Activated T-helper 1 cell treated with anti-CD3 and anti-CD28 coated beads, Interleukin-12 subunit alpha, Interleukin-12 subunit beta, Interleukin-2, Interleukin-4 antibody, amounts not matched to agents 30 ng/mL and 10 ng/mL and 1 ng/mL, durations not matched to agents 14 hours and 24 hours and 36 hours (primary cell): ENCODE measurements at places on chromosomes 4 and X.

- no peak overlapping the region for H3K27ac ChIP-seq
- H3K27me3 ChIP-seq: peaks cover 4% of the 10 kb centered on the region
Measured at GRCh38 chr4:52853351-52853750, 8.8 kb upstream of the RASL11B start.

DNA sequence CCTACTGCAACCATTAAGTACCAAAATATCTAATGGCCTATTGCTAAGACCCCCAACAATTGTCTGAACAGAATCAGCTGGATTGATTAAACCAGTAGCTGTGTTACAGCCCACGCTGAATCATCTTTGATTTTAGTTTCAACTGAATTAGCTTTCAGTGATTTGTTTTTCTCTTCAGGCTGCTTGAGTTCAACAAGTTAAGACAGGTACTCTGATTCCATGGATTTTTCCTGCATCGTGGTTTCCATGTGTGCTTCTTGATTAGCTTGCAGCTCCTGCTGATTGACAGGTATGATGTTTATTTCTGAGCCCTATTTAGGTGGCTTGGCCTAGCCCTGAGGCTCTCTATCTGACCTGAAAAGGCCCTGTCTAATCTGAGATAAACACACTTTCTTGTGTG is 91.3 kb downstream of the GUCY2F start:
- peaks cover 2% of the 10 kb centered on the region for H3K27me3 ChIP-seq
- no peaks in the 10 kb centered on the region for H3K36me3 ChIP-seq
- H3K4me3 ChIP-seq: no peak overlapping the region
- no peak overlapping the region for H3K27ac ChIP-seq
- no peaks in the 10 kb centered on the region for H3K4me1 ChIP-seq
- DNase-seq: no peak

DNA sequence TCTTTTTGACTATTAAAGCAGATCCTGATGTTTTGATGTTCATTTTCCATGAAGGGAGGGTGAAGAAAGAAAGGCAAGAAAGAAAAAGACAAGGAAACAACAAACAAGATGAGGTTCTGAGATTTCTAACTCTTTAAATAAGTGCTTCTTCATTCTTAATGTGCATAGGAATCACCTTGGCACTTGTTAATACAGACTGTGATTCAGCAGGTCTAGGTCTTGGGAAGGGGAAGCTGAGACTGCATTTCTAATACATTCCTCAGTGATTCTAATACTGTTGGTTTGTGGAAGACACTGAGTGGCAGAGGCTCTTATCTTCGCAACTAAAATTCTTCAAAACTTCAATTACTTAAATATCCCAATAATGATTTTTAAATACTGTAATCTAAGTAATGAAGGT is 95.2 kb upstream of the NAP1L5 start:
- H3K27me3 ChIP-seq: peaks cover 26% of the 10 kb centered on the region
- peaks cover 21% of the 10 kb centered on the region for H3K4me1 ChIP-seq
- DNase-seq: no peak

DNA sequence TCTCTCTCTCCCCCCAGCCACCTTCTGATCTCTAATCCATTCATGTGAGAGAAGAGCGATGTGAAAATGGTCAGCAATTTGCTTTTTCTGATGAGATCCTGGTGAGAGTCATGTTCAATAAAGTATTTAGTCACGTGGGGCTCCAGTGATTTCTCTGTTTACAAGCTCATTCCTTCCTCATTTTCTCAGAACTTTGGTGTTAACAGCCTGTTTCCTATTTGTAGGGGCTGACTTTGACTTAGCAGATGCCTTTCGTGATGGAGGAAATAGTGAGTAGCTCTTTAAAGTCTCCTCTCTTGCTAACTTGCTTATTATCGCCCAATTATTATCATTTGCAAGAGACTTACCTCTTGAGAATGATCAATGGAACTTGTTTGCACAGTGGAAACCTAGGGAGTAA is 72.6 kb upstream of the CD99 start:
- no peaks in the 10 kb centered on the region for H3K27me3 ChIP-seq
- H3K4me1 ChIP-seq: peaks cover 25% of the 10 kb centered on the region
- peaks cover 55% of the 10 kb centered on the region for H3K36me3 ChIP-seq
- H3K4me3 ChIP-seq: no peak overlapping the region

GRCh38 chr4:26081795-26082498 is 167.9 kb downstream of the SMIM20 start:
- DNase-seq: no peak
- no peaks in the 10 kb centered on the region for H3K27me3 ChIP-seq
- H3K36me3 ChIP-seq: peaks cover 24% of the 10 kb centered on the region
- H3K27ac ChIP-seq: peak overlapping the region; percentile 81
- peaks cover 83% of the 10 kb centered on the region for H3K4me1 ChIP-seq
- peak overlapping the region; percentile 48 for H3K4me3 ChIP-seq

DNA sequence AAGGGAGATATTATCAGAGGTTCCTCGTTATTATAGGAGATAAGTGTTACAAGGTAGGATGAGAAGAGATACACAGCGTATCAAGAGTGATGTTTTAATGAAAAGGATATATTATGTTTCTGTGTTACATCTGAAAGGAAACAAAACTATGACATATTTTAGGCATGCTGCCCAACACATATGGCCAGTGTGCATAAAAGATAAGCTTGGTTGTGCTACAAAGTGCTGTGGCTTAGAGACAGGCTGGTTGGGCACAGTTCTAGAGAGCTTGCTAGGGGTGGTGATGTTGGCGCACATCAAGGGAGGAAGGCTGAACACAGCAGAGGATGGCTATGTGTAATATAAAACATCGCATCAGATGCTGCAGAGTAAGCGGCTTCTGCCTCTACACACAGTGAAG is 42.4 kb downstream of the TRAM1L1 start:
- H3K27ac ChIP-seq: no peak overlapping the region
- no peak overlapping the region for H3K4me3 ChIP-seq
- no peaks in the 10 kb centered on the region for H3K36me3 ChIP-seq
- H3K27me3 ChIP-seq: no peaks in the 10 kb centered on the region

- H3K4me3 ChIP-seq: no peak overlapping the region
- H3K27me3 ChIP-seq: peaks cover 3% of the 10 kb centered on the region
- no peak overlapping the region for H3K27ac ChIP-seq
- DNase-seq: no peak
Measured at GRCh38 chr4:26233350-26233749, 87.5 kb upstream of the RBPJ start.
